ENCODE measurements at places on chromosomes 6 and 20. TPM values are rescaled to one million over a fixed set of nuclear protein-coding genes. Genes with fewer than 3 reads are reported as not detected.

DNA sequence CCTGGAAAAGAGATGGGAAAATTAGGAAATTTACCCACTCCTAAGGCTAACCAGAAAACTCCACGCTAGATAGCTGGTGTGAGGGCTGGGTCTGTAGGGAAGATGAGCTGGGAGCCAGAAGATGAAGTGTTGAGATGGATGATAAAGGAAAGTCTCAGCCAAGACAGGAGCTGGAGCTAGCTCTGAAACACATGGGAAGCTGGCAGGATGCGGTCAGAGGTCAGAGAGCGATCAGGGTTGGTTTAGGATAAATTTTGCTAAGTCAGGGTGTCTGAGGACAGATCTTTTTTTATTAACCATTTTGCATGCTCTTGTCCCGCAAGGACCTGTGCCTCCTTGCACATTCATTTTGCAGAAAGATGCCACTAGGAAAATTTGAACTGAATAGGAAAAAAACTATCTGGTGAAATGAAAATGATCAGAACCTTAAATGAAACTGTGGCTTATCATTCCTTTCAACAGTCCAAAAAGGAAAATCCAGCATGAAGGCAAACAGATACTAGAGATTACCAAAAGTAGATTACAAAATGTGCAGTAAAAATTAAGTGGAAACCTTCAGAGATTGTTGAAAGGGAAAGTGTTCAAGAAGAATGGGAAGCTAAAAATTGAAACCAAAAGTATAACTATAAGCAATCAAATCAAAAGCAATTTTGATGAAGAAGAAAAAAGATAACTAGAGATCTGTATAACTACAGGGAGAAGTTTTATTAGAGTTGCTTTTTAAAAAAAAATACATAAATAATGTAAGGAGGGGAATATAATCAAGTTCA lies 10.7 kb upstream of the EDN1 start:
- DNase-seq, result no peak

DNA sequence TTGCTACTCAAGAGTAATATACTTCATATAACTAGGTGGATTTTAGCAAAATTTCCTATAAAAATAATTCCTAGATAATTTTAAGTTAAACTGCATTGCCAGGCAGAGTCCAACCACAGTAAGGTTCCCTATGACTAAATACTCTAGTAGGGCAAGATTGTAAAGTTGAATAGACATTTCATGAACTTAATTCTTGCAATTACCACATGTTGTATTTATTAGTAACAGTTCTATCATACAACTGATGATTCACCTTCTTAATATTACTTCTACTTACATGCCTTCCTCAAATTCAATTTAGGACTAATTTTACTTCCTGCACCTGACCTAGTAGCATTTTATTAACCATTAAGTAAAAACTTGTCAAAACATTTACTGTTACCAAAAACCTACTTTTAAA lies 266.7 kb upstream of the THEMIS start:
- DNase-seq, result no peak

GRCh38 chr20:19275038-19275629 lies 62.7 kb downstream of the SLC24A3 start:
- DNase-seq, result no peak

GRCh38 chr6:154909821-154910220 lies 85.3 kb upstream of the TIAM2 start:
- DNase-seq, result no peak

GRCh38 chr6:73508776-73509175 lies 12.1 kb downstream of the EEF1A1 start:
- no peak for DNase-seq

DNA sequence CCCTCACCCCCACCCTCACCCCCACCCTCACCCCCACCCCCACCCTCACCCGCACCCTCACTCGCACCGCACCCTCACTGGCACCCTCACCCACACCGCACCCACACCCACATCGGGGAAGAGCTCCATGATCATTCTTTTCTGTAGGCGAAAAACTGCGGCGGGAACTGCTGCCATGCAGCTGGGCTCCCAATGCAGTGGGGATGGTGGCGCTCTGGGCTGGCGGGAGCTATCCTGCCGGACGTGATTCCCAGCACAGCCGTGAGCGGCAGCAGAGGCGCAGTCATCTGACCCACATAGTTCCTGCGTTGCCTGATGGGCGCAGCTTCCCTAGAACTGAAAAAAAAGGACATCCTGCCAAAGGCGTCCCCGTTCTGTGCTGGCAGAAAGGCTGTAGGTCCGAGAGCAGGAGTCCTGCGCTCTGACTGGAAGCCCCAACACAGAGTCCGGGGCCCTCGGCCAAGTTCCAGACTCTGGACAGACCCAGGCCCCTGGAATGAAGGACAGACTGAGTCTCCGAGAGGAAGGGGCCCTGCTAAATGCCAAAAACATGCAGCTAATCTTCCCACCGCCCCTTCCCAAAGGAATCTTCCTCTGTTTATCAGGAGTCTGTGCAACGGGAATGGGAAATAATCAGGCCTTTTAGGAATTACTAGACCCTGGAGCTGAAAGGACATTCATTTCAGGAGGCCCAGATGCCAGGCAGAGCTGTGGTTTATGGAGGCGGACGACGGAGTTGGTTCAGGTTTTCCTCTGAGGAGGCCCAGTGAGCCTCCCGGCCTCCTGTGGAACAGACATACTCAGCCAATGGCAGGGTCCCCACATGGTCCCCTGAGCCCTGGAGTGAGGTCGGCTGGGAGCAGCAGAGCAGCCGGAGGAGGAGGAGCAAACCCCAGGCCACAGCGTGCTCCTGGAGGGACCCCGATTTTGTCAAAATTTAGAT lies 14.1 kb upstream of the TCFL5 start:
- DNase-seq, result no peak

- DNase-seq, result no peak
Measured at GRCh38 chr20:60583741-60584140, 625.5 kb downstream of the CDH26 start.

PTGIS gene
- polyA plus RNA-seq, result 42.9 TPM

SYNGAP1 gene
- polyA plus RNA-seq, result 25.2 TPM

TFAP2C gene
- polyA plus RNA-seq, result 0.83 TPM

RIN2 gene
- 38.1 TPM for polyA plus RNA-seq
